Activated T-helper 1 cell treated with anti-CD3 and anti-CD28 coated beads, Interleukin-2, amount 50 U/mL, for 16 hours (primary cell): ENCODE measurements at places on chromosomes 6 and 20.

DNA sequence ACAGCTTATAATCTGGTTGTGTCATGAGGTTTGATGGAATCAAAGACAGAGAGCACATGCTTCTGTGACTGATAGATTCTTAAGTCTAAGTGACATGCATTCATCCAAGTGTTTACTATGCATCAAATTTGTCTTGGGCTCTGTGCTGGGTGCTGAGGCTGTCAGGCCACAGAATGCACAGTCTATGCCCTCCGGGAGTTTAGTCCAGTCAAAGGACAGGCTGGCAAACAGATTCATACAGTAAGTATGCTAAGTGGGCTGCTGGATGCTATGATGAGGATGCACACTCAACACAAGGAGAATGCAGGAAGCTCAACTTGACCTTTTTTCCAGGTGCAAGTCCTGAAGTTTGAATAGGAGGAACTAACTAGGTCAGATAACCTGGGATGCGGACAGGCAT lies 146.7 kb downstream of the UST start:
- no peak for DNase-seq

GRCh38 chr20:11246251-11246775 lies 572.5 kb upstream of the JAG1 start:
- no peak for DNase-seq

DNA sequence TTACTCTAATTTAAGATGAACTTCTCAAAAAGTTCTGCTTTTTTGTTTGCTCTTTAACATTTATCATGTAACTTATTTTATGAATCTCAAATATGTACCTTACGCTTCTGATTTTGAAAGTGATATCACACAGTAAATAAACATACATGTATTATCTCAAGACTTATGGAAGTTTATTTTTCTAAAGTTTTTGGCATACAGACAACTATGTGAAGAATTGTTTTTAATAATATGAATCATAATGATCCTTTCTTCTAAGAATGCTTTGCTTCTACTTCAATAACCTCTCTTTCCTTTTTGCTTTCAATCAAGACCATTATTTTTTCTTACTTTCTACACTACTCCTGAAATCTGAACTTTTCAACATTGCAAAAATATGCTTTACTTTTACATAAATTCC lies 816.4 kb downstream of the EYS start:
- no peak for DNase-seq

GRCh38 chr6:105601541-105602236 lies 198.8 kb upstream of the PREP start:
- DNase-seq: peak; percentile 24

- no peak for DNase-seq
These were observed 219.7 kb downstream of the UNC5CL start for GRCh38 chr6:40819182-40819834.

GRCh38 chr6:161440299-161440698 lies 166.4 kb upstream of the AGPAT4 start:
- DNase-seq: no peak

DNA sequence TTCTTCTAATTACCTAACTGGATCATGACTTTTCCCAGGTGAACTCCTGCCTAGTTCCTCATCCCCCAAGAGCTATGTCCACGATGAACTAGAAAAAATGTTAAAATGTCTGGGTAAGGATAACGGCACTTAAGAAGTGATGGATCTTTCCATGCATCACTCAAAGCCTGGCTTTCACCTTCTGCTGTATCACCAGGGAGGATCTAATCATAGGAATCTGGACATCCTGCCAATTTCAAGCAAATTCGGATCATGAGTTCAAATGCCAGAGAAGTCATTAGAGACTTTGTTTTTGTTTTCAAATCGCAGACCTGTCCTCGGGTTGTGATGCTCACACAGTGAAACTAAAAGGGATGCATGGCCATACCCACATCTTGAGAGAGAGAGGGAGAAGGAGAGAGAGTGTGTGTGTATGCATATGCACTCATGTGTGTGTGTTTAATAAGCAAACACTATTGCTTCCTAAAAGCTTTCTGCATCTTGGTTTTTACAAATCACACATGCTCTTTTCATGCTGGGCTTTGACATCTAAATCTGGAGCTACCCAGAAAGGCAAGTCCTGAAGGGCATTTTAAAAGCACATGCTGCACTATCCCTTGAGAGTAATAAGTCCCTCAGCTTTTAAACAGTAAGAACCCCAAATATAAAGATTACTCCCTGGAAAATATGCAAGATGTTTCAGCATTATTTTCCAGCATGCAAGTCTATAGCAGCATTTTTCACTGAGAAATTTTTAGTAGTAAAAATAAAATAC lies 524.6 kb upstream of the NOX3 start:
- DNase-seq: no peak

DNA sequence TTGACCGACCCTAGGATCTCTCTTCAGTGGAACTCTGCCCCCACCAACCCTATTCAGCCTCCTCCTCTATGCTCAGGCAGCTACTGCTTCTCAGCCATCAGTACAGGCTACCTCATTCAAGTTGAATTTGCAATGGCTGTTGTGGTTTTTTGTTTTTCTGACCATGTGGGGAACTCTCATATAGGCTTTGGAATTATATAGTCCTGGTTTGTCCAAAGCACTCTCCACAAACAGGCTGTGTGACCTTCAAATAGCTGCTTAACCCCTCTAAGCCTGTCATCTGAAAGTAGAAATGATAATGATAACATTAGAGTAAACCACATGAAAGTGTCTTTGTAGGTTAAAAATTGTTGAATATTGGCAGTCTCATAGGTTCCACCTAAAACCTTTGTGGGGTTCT lies 80.3 kb downstream of the UNC5CL start:
- DNase-seq: no peak

DNA sequence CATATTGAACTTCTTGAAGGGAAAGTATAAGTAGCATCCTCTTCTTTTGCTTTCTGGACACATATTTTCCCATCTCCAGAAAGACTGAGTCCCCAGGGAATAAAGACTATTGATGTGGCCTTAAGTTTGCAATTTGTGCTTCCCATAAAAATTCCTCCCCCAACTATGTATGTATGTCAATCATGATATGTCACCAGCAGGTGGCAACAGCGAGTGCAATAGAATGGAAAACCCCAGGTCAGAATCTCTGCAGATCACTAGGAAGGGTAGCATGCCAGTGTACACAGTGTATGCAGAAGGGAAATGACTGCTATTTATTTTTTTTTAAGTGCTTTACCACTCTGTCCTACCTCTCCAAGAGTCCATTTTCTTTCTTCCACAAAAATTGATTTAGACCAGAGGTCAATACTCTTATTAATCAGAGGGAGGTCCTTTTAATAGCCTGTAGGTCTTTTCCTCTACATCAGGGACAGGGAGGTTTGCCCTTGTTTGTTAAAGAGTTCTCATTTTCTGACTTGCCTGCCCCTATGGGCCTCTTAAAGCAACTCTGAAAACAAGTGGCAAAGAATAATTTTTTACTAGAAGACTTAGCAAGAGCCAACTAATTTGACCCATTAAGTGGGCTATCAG lies 61.4 kb downstream of the BMP2 start:
- DNase-seq: no peak

GRCh38 chr6:18931086-18931485 lies 543.9 kb downstream of the RNF144B start:
- DNase-seq: no peak
